Prostate gland (tissue), 2 donors: ENCODE measurements at places on chromosomes 11 and 22. TPM values are rescaled to one million over a fixed set of nuclear protein-coding genes. Genes with fewer than 3 reads are reported as not detected.

OSBP gene
- total RNA-seq = 49.0 TPM

VSTM5 gene
- total RNA-seq = 0.74 TPM

OR8H2 gene
- total RNA-seq = not detected

DNA sequence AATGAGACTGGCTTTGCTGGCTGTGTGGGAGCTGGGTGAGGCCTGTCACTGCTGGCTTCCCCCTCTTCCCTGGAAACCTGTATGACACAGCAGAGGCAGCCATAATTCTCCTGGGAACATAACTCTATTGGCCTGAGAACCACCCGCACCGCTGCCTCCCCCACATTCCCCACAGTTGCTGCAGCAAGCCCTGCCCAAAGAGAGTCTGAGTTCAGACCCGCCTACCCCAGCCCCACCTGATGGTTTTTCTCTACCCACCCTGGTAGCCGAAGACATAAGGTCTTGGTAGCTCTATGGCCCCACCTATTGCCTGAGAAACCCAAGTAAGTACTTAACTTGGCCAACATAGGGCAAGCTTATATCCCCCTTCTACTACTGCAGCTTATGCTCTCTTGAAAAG is 174.8 kb downstream of the C11orf91 start:
- no peak for DNase-seq

GRCh38 chr11:113643006-113643585 is 63.0 kb downstream of the TMPRSS5 start:
- no peak for DNase-seq

GRCh38 chr22:44160421-44160820 is 20.3 kb upstream of the PARVG start:
- DNase-seq = no peak

DNA sequence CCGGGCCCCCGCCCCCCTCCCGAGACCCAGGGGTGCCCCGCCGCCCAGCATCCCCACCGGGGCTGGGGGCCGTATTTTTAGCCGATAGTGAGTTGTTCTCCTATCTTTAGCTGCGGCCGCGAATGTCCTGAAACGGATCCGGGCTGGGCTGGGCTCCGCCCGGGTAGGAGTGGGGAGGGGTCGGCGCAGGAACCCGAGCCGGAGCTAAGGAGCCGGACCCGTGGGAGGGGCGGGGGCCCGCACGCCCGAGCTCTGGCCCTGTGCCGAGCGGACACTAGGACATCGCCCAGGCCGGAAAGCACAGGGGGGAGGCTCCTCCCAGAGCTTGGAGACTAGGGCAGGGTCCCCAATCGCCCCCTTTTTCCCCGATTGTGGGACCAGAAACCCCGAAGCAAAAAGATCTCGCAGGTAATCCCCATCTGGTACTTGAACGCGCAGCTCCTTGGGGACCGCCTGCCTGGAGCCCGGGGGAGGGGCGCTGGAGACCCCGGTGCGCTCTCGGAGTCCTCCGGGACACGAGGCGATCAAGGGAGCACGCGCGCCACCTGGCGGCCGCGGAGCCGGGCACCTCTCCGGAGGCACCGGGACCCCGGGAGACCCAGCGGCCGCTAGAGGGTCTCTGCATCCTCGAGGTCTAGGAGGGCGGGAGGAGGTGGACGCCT is 669 bp downstream of the CDC42EP2 start:
- peak; percentile 59 for DNase-seq

MRGPRX4 gene
- not detected for total RNA-seq

- DNase-seq = no peak
These were observed 34.1 kb downstream of the HORMAD2 start for GRCh38 chr22:30114361-30114760.

- peak; percentile 62 for DNase-seq
These were observed 65.5 kb upstream of the ARHGAP20 start for GRCh38 chr11:110777775-110778174.

DLG2 gene
- 16.2 TPM for total RNA-seq

IGLL5 gene
- not detected for total RNA-seq

DNA sequence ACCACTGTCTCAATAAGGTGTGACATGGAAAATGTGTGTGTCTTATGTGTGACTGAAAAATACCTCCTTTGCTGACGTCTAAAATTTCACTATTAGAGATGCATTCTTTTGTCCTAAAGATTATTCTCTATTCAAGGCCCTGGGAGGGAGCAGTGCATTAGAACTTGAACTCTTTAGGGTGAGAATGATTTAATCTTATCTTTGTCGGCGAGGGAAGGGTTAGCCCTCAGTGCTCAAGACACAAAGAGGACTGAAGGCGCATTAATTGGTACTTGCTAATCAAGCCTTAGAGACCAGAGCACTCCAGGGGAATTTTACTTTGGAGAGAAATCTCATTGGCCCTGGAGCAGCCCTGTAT is 29.8 kb upstream of the PLET1 start:
- no peak for DNase-seq

OR8D2 gene
- total RNA-seq = not detected
